A673 (cell line): ENCODE measurements at places on chromosomes 7 and 10. TPM values are rescaled to one million over a fixed set of nuclear protein-coding genes. Genes with fewer than 3 reads are reported as not detected.

DNA sequence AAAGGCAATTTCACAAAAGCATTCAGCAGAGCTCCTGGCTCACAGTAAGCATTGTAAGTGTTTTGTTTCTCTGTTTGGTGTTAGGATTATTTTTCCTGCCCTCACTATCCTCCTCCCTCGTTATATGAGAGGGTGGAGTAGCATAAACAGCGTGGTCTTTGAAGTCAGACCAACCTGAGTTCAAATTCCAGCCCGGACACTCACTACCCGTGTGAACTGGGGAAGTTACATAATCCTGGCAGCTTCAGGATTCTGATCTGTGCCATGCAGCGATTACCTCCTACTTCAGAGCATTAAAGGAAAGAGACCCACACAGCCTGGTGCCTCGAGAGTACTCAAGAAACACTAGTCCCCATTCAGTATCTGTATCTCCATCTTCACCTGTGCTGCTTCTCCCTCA is 386.5 kb downstream of the INHBA start:
- no peaks in the 10 kb centered on the region for H3K4me1 ChIP-seq
- DNase-seq = no peak
- H3K27ac ChIP-seq = no peak overlapping the region
- no peak overlapping the region for H3K4me3 ChIP-seq

- no peaks in the 10 kb centered on the region for H3K4me1 ChIP-seq
- H3K36me3 ChIP-seq = no peaks in the 10 kb centered on the region
- DNase-seq = no peak
- H3K27me3 ChIP-seq = no peaks in the 10 kb centered on the region
- no peak overlapping the region for H3K27ac ChIP-seq
Measured at GRCh38 chr7:157997471-157997870, 590.2 kb downstream of the PTPRN2 start.

DNA sequence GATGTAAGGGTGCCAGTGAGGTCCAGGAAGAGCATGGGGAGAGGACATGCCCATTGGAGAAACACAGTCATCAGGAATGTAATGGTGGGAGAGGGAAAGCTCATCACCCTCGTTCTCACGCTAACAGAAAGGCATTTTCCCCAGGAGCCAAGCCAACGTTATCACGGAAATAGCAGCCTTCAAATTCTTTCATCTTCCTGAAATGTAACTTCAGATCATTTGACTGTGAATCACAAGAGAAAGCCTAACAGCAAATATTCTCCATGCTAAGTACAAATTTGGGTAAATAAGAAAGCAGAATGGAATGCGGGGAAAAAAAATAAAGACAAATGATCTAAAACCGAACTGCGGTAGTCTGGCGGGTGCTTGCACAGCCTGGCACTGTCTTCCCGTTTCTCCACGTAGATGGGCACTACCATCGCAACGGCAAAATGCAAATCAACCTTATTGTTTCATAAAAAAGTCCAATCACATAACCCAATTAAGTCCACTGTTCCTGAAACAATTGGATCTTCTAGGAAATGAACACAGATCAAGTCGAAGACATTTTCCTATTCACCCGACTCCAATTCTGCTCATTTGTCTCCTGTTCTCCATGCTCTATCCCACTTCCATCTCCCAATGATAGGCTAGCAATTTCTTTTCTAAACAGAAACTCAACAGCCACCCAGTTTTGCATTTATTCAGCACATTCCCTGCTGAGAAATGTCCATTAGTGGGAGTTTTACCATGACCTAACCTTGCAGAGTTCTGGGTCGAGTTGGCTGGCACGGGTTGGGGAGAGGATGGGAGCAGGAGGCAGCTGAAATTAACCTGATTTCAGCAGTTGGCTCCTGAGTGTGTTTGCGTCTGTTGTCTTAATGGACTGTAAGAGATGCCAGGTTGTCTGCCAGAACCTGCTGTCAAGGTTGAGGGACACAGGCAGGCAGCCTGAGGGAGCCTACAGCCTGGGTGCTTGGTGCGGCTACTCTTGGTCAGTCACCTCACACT is 74.6 kb upstream of the FRMD4A start:
- H3K27ac ChIP-seq = no peak overlapping the region
- no peaks in the 10 kb centered on the region for H3K36me3 ChIP-seq
- no peaks in the 10 kb centered on the region for H3K27me3 ChIP-seq
- no peak for DNase-seq

DNA sequence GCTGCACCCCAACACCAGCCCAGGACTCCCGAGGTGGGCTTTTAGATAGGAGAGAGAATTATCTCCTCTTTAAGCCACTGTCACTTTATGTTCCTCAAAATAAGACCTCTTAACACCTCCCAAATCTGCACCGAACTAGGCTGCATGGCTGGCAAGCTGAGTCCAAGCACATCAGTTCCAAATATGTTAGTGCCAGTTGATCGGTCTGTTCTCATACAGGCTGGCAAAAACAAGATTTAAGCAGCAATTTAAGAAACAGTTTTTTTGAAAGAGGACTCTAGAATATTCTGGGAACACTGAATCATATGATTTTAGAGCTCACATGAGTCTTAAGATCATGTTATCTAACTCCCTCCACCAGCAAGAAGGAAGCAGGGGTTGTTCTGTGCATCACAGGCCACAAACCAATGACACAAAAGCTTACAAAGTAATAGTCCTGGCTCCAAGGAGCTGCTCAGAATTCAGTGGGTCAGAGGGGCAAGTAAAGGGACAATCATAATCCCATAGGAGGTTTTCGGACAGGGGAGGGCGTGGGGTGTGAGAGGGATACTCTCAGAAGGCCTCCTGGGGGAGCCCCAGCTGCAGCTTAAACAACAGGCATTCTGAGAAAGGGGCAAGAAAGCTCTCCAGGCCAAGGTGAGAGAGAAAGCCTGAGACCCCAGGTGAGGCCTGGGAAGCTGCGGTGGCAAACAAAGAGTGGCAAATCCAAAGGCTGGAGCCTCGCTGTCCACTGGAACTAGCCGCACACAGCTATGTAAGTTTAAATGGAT is 7.1 kb downstream of the COBL start:
- no peak overlapping the region for H3K4me3 ChIP-seq
- DNase-seq = no peak
- no peaks in the 10 kb centered on the region for H3K36me3 ChIP-seq
- no peaks in the 10 kb centered on the region for H3K27me3 ChIP-seq
- H3K27ac ChIP-seq = no peak overlapping the region
- no peaks in the 10 kb centered on the region for H3K4me1 ChIP-seq

DNA sequence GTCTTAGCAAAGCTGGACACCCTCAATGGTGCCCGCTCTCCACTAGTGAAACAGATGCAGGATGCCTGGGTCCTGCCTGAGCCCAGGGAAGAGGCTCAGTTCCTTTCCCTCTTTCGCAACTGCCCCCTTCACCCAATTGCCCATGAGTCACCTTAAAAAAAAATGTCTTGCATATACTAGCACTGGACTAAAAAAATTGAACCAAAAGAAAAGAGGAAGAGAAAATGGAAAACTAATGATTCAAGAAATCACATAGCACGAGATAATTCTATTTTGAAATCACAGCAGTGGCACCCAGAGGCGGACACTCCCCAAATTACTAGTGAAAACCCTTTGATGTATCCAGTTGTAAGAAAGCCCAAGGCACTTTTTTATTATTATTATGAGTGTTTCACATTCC is 972.5 kb downstream of the LRMDA start:
- H3K4me1 ChIP-seq = no peaks in the 10 kb centered on the region
- H3K27ac ChIP-seq = no peak overlapping the region
- no peak overlapping the region for H3K4me3 ChIP-seq

DNA sequence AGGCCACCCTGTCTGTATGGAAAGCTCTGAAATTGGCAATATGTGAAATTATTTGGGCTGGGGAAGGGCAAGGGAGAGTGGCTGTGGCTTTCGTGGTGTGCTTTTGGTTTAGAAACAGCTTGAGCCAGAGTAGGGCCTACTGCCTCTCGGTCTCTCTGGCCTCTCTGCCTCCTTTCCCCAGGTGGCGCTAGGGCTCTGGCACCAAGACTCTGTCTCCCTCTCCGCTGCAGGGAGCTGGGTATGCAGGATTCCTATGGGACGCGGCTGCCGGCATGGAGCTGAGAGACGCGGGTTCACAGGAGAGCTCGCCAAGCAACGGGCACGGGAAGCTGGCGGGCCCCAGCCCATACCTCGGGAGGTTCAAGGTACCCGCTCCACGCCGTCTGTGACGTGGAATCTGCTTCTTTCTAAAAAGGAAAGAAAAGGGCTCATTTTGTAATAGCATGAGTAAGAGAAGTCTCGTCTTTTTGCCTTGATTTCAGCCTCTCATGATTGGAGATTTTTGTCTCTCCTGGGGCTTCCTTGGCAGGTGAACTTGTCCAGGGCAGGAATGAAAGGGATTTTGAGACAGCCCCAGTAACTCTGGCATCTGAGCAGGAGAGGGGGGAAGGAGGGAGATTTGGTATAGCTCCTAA is 105.1 kb upstream of the ANLN start:
- H3K27ac ChIP-seq = no peak overlapping the region
- H3K27me3 ChIP-seq = no peaks in the 10 kb centered on the region
- H3K4me3 ChIP-seq = no peak overlapping the region
- no peaks in the 10 kb centered on the region for H3K36me3 ChIP-seq

DNA sequence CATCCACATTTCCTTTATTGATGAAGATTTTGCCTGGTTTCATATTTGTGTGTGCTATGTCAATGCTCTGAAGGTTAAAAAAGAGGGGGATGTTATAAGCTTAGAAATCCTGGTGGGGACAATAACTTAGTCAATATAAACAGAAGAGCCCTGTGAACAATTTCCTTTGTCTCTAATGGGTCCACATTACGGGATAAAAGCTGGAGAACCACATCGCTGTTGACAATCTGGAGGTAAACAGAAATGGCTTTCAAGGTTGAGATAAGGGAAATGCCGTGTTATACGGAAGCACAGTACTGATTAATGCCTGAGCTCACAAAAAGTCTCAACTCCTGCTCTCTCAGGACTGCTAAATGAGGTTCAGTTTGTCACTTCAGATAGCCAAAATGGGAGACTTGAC is 16.8 kb downstream of the ASAH2 start:
- peaks cover 76% of the 10 kb centered on the region for H3K27me3 ChIP-seq
- H3K4me3 ChIP-seq = no peak overlapping the region
- DNase-seq = no peak
- H3K27ac ChIP-seq = no peak overlapping the region
- H3K36me3 ChIP-seq = no peaks in the 10 kb centered on the region

DNA sequence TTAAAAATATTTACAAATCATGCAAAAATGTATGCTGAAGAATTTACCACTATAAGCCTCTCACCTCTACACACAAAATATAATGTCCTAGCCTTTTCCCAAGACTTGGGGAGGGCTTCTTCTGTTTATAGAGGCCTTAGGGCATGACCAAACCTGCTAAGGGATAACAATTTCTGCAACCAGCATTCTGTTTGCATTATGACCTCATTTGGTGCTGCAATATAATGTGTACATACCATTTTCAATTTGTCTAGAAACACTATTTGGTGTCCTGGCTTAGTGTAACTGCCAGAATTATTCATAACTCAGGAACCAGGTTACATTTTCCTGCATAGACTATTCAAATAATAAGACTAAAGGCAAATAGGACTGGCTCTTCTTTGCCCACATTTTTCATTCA is 446.6 kb upstream of the SORCS1 start:
- no peak overlapping the region for H3K27ac ChIP-seq
- H3K36me3 ChIP-seq = no peaks in the 10 kb centered on the region
- DNase-seq = no peak
- H3K4me3 ChIP-seq = no peak overlapping the region
- H3K4me1 ChIP-seq = no peaks in the 10 kb centered on the region
- no peaks in the 10 kb centered on the region for H3K27me3 ChIP-seq

DNA sequence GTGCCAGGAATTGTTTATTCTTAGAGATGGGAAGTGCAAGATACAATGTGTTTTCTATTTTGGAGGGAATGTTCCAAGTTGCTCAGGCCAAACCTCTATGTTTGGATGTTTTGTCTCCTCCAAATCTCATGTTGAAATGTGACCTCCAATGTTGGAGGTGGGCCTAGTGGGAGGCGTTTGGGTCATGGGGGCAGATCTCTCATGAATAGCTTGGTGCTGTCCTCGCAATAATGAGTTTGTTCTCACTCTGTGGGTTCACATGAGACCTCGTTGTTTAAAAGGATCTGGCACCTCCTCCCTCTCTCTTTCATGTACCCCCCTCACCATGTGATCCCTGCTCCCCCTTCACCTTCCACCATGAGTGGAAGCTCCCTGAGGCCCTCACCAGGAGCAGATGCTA is 8.3 kb upstream of the GDF10 start:
- H3K27ac ChIP-seq = no peak overlapping the region
- no peak overlapping the region for H3K4me3 ChIP-seq
- H3K4me1 ChIP-seq = no peaks in the 10 kb centered on the region
- H3K27me3 ChIP-seq = peaks cover 17% of the 10 kb centered on the region

GRCh38 chr10:104483582-104483981 is 129.9 kb downstream of the CFAP58 start:
- peaks cover 5% of the 10 kb centered on the region for H3K27me3 ChIP-seq
- no peaks in the 10 kb centered on the region for H3K36me3 ChIP-seq
- H3K4me3 ChIP-seq = no peak overlapping the region
- no peak for DNase-seq

GRCh38 chr10:70885931-70886903 is 2.1 kb downstream of the PCBD1 start:
- peaks cover 10% of the 10 kb centered on the region for H3K36me3 ChIP-seq
- no peak overlapping the region for H3K4me3 ChIP-seq

DNA sequence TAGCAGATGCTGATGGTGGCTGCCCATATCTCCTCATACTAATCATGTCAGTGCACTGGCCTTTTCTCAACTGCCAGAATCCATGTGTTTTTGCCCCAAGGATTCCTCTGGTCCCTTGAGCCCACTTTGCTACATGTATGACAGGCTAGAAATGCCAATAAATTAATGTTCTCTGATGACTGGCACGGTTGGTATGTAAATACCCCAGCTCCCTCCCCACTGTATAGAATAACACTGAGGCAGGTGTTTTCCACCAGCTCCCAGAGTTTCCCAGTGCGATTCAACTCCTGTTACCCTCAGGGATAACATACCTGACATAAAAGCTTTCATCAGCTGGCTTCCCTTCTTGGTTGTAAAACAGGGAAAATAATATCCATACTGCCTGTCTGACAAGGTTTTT is 9.0 kb upstream of the PLEKHS1 start:
- peaks cover 5% of the 10 kb centered on the region for H3K4me1 ChIP-seq
- H3K4me3 ChIP-seq = no peak overlapping the region
- no peak for DNase-seq
- H3K27ac ChIP-seq = no peak overlapping the region
- H3K36me3 ChIP-seq = no peaks in the 10 kb centered on the region
- no peaks in the 10 kb centered on the region for H3K27me3 ChIP-seq

- no peaks in the 10 kb centered on the region for H3K27me3 ChIP-seq
- no peak overlapping the region for H3K4me3 ChIP-seq
- H3K27ac ChIP-seq = no peak overlapping the region
- no peak for DNase-seq
Measured at GRCh38 chr7:44112231-44112996, 8.3 kb downstream of the AEBP1 start.

GRCh38 chr10:93755443-93756116 is 2.2 kb upstream of the LGI1 start:
- no peaks in the 10 kb centered on the region for H3K4me1 ChIP-seq
- H3K4me3 ChIP-seq = no peak overlapping the region
- H3K27ac ChIP-seq = no peak overlapping the region
- peaks cover 3% of the 10 kb centered on the region for H3K27me3 ChIP-seq
- no peaks in the 10 kb centered on the region for H3K36me3 ChIP-seq
- DNase-seq = no peak

- H3K27me3 ChIP-seq = no peaks in the 10 kb centered on the region
- peak; percentile 1 for DNase-seq
- H3K4me3 ChIP-seq = no peak overlapping the region
- H3K27ac ChIP-seq = no peak overlapping the region
- H3K36me3 ChIP-seq = no peaks in the 10 kb centered on the region
Measured at GRCh38 chr10:88232029-88232895, 350.9 kb downstream of the RNLS start.

The CHST3 gene
- total RNA-seq = 8.7 and 10.0 TPM in 2 replicates

The EPHB6 gene
- total RNA-seq = 0.22 and 0.49 TPM in 2 replicates

The CACUL1 gene
- total RNA-seq = 31.9 and 33.6 TPM in 2 replicates

The SYCE1 gene
- total RNA-seq = not detected in 2 replicates

The PHKG1 gene
- 2.0 and 2.3 TPM in 2 replicates for total RNA-seq

The SH2D4B gene
- 0.07 and 0.19 TPM in 2 replicates for total RNA-seq
